Renal pelvis (tissue), 12 donors: ENCODE measurements at places on chromosomes 5 and 9. TPM values are rescaled to one million over a fixed set of nuclear protein-coding genes. Genes with fewer than 3 reads are reported as not detected.

Gene NR2F1
- 295 TPM for polyA plus RNA-seq

Gene FOXD4
- 0.73 TPM for polyA plus RNA-seq

Gene FOXD4L5
- 0.11 TPM for polyA plus RNA-seq

Gene MARCOL
- polyA plus RNA-seq = not detected

Gene ALDH1A1
- polyA plus RNA-seq = 277 TPM

Gene SLC6A19
- polyA plus RNA-seq = 71.8 TPM

Gene QRFP
- polyA plus RNA-seq = 0.58 TPM

Gene F2RL1
- polyA plus RNA-seq = 45.2 TPM

GRCh38 chr5:135458356-135458755 lies 6.2 kb upstream of the TIFAB start:
- DNase-seq = no peak

- DNase-seq = no peak
Observed at GRCh38 chr9:18996211-18996610, 36.8 kb downstream of the SAXO1 start.

GRCh38 chr5:95858023-95858461 lies 35.5 kb upstream of the GLRX start:
- no peak for DNase-seq

GRCh38 chr9:98207606-98208005 lies 15.2 kb upstream of the CORO2A start:
- DNase-seq = no peak

- DNase-seq = no peak
Observed at GRCh38 chr9:111919875-111920274, 23.3 kb downstream of the UGCG start.

- DNase-seq = no peak
Observed at GRCh38 chr9:84573083-84573482, 96.4 kb upstream of the NTRK2 start.

DNA sequence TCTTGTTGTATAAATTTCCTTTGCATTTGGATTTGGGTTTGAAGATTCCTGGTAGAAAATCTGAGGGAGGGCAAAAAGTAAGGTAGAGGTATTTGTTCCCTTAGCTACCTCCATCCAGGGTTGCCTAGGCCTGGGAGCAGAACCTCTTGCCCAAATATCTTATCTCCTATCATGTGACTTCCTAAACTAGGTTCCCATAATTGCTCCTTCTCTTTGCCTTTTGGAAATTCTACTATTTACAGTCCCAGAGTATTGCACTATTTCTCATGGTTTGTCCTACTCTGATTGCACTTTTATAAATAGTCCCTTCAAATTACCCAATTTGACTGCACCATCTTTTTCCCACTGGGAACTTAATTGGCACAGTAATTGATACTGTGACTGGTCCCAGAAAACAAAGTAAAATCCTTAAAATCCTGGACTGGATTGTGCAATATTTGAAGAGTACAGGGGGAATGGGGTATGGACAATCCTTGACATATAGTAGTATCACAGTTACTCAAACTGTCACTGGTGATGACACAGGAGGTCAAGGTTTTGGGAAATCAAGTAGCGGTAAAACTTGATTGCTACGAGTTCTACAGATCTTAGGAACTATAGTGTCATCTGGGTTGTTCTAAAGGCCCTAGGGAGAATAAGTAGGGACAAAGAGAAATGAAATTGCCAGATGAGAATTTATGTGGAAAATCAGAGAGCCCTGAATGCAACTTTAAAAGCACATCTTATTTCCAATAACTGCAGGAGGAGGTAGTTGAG lies 31.5 kb upstream of the TMED7 start:
- DNase-seq = no peak

- DNase-seq = no peak
Observed at GRCh38 chr5:56313004-56313531, 79.9 kb upstream of the ANKRD55 start.

GRCh38 chr5:167966979-167967378 lies 324.5 kb upstream of the WWC1 start:
- DNase-seq = no peak

GRCh38 chr9:111959468-111960359 lies 63.1 kb downstream of the UGCG start:
- DNase-seq = no peak

DNA sequence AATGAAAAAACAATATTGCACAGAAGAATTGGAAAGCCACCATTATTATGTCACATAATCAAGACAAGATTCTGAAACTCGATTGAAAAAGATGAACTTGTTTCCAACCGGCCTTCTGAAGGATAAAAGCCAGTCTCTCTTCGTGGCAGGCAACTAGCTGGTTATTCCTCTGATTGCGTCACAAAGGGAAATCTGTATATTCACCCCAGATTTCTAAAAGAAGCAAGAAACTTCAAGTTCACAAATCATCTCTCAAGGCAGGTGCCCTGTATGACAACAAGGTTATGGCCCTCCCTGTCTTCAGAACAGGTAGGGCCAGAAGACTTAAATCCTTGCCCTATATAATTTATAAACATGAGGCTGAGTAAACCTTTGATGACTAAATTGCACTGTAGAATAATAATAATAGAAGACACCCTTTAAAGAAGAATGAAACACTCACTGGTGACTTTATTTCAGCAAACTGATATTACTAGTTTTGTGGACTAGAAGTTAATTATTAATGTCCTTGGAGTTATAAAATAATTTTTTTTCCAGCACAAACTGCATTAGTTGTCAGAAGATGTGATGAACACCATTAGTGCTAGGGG lies 2.9 kb upstream of the KLF4 start:
- no peak for DNase-seq

GRCh38 chr9:98625728-98626127 lies 83.0 kb downstream of the GABBR2 start:
- DNase-seq = no peak

- DNase-seq = no peak
Observed at GRCh38 chr9:78212868-78213267, 23.0 kb upstream of the CEP78 start.

DNA sequence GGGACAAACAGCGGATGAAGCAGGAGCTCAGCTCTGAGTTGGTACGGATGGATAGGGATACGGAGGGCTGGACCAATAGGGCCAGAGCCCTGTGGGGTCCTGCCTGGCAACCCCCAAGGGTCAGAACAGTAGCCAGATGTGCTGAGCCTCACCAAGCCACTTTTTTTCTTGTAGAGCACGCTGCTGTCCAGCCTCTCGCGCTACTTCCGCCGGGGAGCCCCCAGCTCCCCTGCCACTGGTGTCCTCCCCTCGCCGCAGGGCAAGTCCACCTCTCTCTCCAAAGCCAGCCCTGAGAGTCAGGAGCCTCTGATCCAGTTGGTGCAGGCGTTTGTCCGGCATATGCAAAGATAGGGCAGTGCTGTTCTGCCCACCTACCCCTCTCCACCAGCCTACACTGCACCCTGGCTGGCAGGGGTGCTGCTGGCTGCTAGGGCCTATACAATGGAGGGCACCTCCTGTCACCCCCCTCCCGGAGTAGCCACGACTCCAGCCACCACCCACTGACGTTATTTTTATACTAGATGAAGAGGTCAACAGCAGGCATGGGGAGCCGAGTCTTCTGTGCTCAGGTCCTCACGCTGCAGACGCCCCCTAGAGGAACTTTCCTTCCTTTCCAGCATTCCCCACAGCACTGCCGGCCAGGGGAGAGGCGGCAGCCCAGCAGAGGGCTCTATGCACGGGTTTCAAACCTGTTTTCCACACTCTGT lies 21.6 kb downstream of the SH3GLB2 start:
- DNase-seq = peak; percentile 52

- DNase-seq = no peak
Observed at GRCh38 chr5:152813526-152813925, 408.4 kb upstream of the NMUR2 start.

- no peak for DNase-seq
Observed at GRCh38 chr5:164578911-164579310, 1073.5 kb downstream of the MAT2B start.

DNA sequence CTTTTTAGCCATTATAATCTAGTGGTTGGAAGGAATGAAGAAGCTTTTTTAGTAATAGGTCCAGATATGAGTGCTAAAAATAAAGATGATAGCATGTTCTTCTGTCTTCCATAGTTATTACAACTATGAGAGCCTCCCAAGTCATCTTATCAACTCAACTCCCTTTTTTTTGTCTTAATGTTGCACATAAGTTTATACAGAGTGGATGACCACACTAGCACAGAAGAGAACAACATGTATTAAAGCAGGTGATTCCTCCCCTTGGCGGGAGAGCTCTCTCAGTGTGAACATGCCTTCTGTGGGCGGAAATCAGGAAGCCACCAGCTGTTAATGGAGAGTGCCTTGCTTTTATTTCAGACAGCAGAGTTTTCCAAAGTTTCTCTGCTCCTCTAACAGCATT lies 40.1 kb upstream of the STX17 start:
- no peak for DNase-seq

- no peak for DNase-seq
Observed at GRCh38 chr9:121207371-121207940, 5.8 kb upstream of the RAB14 start.
